ENCODE measurements at places on chromosomes 12 and 14. TPM values are rescaled to one million over a fixed set of nuclear protein-coding genes. Genes with fewer than 3 reads are reported as not detected.

DNA sequence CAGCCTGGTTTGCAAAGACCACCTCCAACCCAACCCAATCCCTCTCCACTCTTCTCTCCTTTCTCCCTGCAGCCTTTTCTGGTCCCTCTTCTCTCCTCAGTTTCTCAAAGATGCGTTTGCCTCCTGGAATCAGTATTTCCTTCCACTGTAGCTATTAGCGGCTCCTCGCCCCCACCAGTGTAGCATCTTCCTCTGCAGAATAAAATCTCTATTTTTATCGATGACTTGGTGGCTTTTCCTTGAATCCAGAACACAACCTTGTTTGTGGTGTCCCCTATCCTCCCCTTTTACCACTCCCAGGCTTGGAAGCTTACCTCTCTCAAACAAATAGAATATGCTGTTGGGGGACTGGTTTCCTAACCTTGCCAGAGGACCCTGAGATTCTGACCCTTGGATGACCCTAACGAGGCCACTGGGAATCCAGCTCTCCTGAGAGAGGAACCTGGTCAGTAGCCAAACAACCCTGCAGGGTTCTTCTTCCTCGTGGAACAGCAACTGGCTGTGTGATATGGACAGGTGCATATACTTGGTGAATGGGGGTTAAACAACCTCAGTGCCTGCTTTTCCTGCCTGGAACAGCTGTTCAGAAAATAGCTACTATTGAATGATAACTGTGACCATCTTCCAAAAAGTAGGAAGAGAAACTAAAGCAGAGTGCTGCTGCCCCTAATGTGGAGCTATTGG, 4.4 kb downstream of the WNT1 start:
- H3K4me3 ChIP-seq: no peak overlapping the region
- peaks cover 42% of the 10 kb centered on the region for H3K27me3 ChIP-seq
- no peak for DNase-seq
- H3K4me1 ChIP-seq: peaks cover 13% of the 10 kb centered on the region
- H3K36me3 ChIP-seq: peaks cover 2% of the 10 kb centered on the region
- no peak overlapping the region for H3K27ac ChIP-seq

GRCh38 chr12:55727643-55728185, 1.1 kb downstream of the CD63 start:
- H3K36me3 ChIP-seq: peaks cover 9% of the 10 kb centered on the region
- peaks cover 34% of the 10 kb centered on the region for H3K4me1 ChIP-seq
- H3K27me3 ChIP-seq: peaks cover 18% of the 10 kb centered on the region
- H3K4me3 ChIP-seq: peak overlapping the region; percentile 96
- H3K27ac ChIP-seq: peak overlapping the region; percentile 70

DNA sequence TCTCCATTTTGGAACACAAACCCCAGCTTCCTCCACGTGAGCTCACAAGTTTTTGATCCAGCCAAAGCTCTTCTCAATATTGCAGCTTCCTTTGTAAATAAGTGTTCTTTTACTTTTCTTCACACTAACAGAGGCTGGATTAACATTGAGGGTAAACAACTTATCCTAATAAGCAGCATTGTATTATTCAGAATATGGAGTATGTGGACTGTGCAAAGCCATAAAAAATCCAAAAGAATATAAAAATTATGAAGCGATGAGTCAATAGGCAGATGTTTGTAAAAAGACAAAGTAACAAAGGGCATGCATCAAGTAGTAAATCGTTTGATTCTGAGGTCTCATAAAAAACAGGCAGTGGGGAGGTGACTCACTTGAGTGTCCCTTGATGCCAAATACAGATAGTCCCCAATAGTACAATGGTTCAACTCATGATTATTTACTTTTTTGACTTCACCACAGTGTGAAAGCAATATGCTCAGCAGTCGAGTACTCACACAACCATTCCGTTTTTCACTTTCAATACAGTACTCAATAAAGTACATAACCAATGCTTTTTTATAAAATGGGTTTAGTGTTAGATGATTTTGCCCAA, 23.1 kb upstream of the KCNK10 start:
- no peaks in the 10 kb centered on the region for H3K36me3 ChIP-seq
- no peak for DNase-seq
- H3K4me1 ChIP-seq: no peaks in the 10 kb centered on the region
- H3K27ac ChIP-seq: no peak overlapping the region
- no peaks in the 10 kb centered on the region for H3K27me3 ChIP-seq

DNA sequence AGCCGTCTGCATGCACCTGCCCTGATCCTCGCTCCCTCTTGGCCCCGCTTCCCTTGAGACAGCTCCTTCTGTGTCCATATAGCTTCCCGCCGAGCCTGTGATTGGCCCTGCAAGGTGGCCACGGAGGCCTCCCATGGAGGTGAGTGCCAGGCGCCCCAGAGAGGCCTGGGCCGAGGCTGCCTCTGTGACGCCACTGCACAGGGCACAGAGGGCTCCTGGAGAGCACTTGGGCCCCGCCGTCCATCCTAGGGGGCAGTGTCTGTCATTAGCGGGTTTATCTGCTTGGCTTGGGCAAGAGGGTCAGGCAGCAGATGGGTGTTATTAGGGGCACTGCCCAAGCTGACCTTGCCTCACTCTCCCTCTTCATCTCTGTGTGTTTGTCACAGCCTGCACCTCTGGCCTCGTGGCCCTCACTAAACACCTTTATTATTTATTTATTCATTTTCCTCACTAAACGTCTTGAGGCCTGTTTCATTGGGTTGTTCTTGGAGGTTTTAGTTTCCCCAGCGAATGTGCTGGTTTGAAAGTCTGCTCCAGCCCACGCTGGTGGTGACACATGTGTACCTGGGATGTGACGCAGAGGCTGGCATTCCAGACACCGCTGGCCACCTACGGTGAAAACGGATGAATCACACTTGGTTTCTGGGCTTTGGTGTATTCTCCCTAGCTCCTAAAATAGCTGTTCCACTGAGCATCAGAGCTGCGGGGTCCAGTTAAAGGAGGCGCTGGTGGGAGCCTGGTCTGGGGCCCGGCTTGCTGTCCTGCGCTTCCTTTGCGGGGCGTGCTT, 5.9 kb downstream of the ZFYVE21 start:
- H3K4me3 ChIP-seq: no peak overlapping the region
- H3K27ac ChIP-seq: no peak overlapping the region
- peaks cover 9% of the 10 kb centered on the region for H3K27me3 ChIP-seq
- peaks cover 28% of the 10 kb centered on the region for H3K4me1 ChIP-seq
- no peak for DNase-seq
- peaks cover 9% of the 10 kb centered on the region for H3K36me3 ChIP-seq

GRCh38 chr14:50109342-50109741, 7.0 kb downstream of the VCPKMT start:
- no peaks in the 10 kb centered on the region for H3K36me3 ChIP-seq
- H3K4me1 ChIP-seq: no peaks in the 10 kb centered on the region
- H3K4me3 ChIP-seq: no peak overlapping the region
- peak; percentile 27 for DNase-seq

DNA sequence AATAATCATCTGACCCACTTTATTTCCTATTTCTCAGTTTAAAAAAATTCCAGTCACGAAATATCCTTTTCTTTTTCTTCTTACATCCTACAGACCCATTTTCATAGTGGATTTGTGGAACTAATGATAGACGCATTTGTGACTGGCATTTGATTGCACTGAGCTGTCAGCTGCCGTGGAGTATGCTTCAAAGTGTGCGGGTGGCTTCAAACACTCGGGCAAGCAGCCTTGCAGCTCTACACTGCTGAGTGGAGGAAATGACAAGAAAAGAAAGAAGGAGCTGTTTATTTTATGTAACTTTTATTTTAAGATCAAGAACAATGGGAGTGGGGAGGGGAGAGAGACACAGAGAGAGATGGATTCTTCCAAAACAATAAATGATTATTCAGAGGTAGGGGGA, 112.8 kb upstream of the NAP1L1 start:
- no peak for DNase-seq
- H3K36me3 ChIP-seq: peaks cover 7% of the 10 kb centered on the region
- no peaks in the 10 kb centered on the region for H3K27me3 ChIP-seq

- peaks cover 19% of the 10 kb centered on the region for H3K4me1 ChIP-seq
- no peak overlapping the region for H3K4me3 ChIP-seq
- peaks cover 7% of the 10 kb centered on the region for H3K27me3 ChIP-seq
- no peaks in the 10 kb centered on the region for H3K36me3 ChIP-seq
- DNase-seq: no peak
- no peak overlapping the region for H3K27ac ChIP-seq
These were observed 26.3 kb upstream of the CISTR start for GRCh38 chr12:53777936-53778644.

DNA sequence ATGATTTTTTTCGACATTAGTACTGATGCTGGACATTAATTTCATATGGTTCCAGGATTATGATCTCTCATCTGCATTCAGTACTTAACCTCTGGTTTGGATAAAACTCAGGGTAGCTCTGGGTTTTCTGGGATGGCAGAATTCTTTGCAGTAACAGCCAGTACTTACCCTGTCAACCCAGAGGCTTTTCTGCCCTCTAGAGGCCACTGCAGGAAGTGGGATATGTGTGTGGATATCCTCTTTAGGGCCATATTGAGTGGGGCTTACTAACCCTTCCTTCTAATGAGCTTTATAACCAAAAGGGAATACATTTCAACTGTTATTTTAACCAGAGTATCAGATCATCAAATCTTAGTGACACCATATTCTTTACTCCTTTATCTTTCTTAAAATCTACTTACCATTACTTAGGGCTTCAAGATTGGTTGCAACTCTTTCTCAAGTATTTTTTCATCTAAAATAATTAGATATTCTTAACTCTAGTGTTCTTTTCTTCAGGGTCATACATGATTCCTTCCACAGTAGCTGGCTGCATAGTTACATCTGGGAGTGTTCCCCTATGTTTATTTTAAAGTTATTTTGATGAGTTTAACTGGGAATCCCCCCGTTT, 488.0 kb upstream of the STXBP6 start:
- H3K4me3 ChIP-seq: no peak overlapping the region
- peak; percentile 74 for DNase-seq
- no peak overlapping the region for H3K27ac ChIP-seq
- no peaks in the 10 kb centered on the region for H3K27me3 ChIP-seq
- no peaks in the 10 kb centered on the region for H3K36me3 ChIP-seq

PRR4 gene
- total RNA-seq: 7.5 TPM

PCED1B gene
- total RNA-seq: 0.27 TPM

INF2 gene
- total RNA-seq: 11.8 TPM

TMEM132D gene
- 16.5 TPM for total RNA-seq
